WERI-Rb-1 (cell line): ENCODE measurements at places on chromosomes 1 and 21.

DNA sequence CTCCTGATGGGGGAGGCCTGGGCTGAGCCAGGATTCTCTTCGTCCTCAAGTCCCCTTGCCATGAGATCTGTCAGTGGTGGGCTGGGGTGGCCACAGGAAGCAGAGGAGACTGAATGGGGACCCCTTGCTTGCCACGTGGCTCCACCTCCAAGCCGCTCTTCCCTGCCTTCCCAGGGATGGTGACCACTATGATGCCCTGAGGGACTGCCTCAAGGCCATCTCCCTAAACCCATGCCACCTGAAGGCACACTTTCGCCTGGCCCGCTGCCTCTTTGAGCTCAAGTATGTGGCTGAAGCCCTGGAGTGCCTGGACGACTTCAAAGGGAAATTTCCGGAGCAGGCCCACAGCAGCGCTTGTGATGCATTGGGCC, 20.9 kb upstream of the TMEM222 start:
- DNase-seq: no peak

GRCh38 chr1:53016705-53017104, 45.3 kb upstream of the PODN start:
- DNase-seq: no peak

- no peak for DNase-seq
Observed at GRCh38 chr1:67327864-67328466, 20.3 kb downstream of the IL12RB2 start.

- DNase-seq: no peak
Observed at GRCh38 chr1:107436552-107437241, 295.9 kb downstream of the NTNG1 start.

- no peak for DNase-seq
Observed at GRCh38 chr1:3065797-3066196, 3.2 kb upstream of the PRDM16 start.

- no peak for DNase-seq
Observed at GRCh38 chr1:227939791-227940771, 7.7 kb downstream of the WNT9A start.

- no peak for DNase-seq
Observed at GRCh38 chr1:198880397-198880796, 241.6 kb downstream of the PTPRC start.

- DNase-seq: no peak
Observed at GRCh38 chr21:14991957-14992356, 72.8 kb downstream of the NRIP1 start.

- DNase-seq: no peak
Observed at GRCh38 chr1:29406814-29407213, 170.5 kb downstream of the PTPRU start.

- peak; percentile 48 for DNase-seq
Observed at GRCh38 chr1:27872059-27872801, at the start of gene THEMIS2. Gene THEMIS2, plus strand, starts transcription at chr1:27872544. Its CDS starts 28 bp downstream, at chr1:27872572.

- peak; percentile 79 for DNase-seq
Observed at GRCh38 chr21:17925000-17925610, 105.9 kb upstream of the C21orf91 start.

DNA sequence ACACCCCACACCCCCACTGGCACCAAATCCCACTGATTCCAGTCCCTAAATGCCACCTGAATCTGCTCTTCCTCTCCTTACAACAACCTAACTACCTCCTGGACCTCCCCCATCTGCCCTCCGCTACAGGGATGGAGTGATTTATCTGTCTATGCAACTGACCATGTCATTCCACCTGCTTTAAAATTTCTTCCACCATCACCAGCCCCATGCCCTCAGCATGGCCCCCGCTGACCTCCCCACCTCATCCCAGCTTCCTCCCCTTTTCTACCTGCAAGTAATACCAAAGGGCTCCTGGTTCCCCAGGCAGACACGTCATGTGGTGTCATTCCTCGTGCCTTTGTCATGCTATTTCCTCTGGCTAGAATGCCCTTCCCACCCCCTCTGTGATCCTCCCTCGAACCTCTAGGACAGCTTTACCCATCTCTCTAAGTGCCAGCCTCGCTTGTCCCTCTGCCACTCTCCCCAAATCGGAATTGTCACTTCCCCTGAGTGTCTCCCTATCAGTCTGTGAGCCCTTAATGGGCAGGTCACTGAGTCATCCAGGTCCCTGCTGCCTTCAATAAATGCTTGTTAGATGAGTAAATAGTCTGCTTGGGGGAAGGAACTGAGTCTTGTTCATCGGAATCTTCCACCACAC, 3.7 kb downstream of the GJB4 start:
- no peak for DNase-seq

- no peak for DNase-seq
Observed at GRCh38 chr1:1401457-1402010, 2.4 kb upstream of the CCNL2 start.

GRCh38 chr1:240706150-240706935, 94.4 kb upstream of the GREM2 start:
- DNase-seq: no peak

DNA sequence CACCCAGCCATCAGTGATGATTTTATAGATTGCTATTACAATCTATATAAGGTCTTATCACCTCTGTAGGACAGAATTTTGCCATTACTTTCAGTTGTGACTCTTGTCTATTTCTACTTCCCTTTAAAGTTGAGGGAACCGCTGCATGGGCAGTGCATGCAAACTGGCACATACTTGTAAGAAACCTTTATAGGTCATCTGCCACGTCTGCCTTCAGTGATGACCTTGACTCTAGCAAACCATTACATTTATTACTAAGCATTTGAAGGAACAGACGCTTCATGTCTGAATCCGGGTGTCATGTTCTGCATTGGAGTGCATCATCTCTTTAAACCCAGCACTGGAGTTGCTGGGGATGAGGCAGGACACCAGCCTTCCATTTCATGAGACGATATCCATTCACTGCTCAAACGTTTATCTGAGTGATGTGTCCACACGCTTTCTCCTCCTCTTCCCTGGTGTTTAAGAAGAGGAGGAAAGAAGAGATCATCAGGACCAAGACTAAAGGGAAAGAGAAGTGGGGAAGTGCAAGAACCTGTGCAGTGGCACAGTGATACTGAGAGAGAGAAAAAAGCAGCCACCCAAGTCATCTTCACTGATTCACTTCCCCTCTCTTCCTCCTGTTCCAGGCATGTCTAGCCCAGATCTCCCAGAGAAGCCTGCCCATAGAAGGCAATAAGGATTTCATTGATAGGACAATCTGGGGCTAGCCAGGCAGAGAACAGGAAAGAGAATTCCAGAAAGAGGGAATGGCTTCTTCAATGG, 14.1 kb downstream of the CCSAP start:
- no peak for DNase-seq

GRCh38 chr21:14712121-14712715, 166.1 kb upstream of the SAMSN1 start:
- DNase-seq: no peak

DNA sequence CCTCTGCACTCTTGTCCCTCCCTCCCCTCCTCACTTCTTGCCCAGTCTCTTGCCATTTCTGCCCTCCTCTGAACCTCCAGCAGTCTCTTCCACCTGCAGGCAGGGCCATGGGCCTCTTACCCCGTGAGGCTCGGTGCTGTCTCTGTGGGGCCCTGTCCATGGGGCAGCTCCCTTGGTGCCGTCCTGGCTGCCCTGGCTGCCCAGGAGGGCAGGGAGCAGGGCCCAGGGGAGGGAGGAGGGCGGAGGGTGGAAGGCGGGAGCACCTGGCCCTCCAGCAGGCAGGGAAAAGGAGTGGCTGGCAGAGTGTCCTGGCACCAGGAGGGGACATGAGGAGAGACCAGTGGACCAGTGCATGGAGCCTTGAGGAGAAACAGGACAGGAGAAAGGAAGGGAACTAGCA, at the start of gene RORC:
TSS of gene RORC (minus strand) at position 198 of the 400 bp plus-strand sequence. CDS start at position 160, 38 bp downstream.
- DNase-seq: no peak

DNA sequence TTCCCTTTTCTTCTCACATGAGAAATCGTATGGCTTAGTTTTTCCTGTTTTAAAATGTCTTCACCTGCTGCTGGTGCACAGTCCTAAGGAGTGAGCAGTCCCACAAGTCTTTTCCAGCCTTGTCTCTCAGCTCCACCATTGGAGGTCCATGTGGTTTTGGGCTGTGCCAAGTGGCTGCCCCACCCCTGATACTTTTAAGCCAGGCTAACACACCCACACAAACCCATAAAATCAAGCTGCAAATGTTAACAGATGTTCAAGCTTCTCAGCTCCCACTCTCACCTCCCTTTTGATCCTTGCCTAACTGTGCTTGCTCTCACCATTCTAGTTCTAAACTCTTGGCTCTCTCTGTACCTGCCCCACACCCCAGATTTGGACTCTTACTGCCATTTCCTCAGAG, 74.5 kb upstream of the COL24A1 start:
- DNase-seq: no peak

- DNase-seq: no peak
Observed at GRCh38 chr1:221099747-221100595, 220.7 kb downstream of the HLX start.

DNA sequence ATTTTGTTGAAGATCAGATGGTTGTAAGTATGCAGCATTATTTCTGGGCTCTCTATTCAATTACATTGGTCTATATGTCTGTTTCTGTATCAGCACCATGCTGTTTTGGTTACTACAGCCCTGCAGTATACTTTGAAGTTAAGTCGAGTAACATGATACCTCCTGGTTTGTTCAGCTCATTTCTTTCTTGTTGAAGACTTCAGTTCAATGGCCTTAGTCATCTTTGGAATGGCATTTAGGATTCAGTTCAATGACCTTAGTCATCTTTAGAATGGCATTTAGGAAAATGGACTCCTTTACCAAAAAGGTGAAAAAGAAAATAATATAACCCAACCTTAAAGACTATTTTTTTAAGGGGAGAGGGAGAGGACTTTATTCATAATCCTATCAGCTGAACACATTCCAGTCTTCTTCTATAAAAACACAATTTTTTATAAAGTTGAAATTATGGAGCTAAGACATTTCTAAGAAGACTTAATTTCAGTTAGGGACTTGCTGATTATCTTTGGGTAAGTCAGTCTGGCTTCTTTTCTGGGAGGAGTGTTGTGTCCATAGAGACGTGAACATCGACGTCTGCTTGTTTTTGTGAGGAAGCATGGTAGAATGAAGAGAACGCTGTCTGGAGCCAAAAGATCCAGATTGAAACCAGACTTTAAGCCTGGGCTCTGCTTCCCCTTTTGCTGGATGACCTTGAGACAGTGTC, 48.3 kb downstream of the DDR2 start:
- no peak for DNase-seq

GRCh38 chr1:17688217-17688810, 66.8 kb upstream of the ACTL8 start:
- peak; percentile 50 for DNase-seq

GRCh38 chr1:205499789-205500188, 4.7 kb upstream of the CDK18 start:
- no peak for DNase-seq

GRCh38 chr1:213020016-213020415, 4.3 kb upstream of the ANGEL2 start:
- DNase-seq: no peak

- no peak for DNase-seq
Observed at GRCh38 chr1:69662321-69662720, 94.6 kb downstream of the LRRC7 start.

- DNase-seq: no peak
Observed at GRCh38 chr1:55534565-55535121, 319.5 kb upstream of the USP24 start.

DNA sequence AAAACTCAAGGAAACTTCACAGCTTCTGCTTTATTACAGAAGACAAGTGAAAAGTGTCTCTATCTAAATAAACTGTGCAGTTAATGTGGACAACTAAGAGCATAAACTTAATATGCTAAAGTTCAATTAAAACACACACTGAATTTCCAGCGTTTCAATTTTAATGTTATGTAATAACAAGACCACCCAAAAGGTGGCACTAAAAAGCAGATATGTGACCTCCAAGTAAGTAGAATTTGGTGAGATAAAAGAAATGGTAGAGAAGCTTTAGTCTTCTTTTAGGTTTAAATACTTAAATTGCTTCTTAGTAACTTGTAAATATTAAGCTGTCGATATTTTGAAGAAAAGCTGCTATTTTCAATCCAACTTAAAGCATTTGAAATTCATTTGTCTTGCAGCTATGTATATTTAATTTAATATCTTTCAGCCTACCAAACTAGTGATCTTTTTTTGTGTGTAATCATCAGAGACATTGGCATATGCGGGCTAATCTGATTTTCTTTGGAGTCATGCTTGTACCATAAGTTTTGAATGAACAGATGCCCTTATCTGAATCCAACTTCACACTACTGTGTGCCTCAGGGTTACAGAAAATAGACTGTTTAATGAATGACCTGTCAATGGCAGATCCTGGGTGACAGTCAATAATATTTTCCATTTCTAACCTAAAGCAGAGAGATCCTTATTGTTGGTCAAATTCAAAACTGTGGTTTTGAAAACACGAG, 36.5 kb upstream of the ADAMTS1 start:
- DNase-seq: no peak

DNA sequence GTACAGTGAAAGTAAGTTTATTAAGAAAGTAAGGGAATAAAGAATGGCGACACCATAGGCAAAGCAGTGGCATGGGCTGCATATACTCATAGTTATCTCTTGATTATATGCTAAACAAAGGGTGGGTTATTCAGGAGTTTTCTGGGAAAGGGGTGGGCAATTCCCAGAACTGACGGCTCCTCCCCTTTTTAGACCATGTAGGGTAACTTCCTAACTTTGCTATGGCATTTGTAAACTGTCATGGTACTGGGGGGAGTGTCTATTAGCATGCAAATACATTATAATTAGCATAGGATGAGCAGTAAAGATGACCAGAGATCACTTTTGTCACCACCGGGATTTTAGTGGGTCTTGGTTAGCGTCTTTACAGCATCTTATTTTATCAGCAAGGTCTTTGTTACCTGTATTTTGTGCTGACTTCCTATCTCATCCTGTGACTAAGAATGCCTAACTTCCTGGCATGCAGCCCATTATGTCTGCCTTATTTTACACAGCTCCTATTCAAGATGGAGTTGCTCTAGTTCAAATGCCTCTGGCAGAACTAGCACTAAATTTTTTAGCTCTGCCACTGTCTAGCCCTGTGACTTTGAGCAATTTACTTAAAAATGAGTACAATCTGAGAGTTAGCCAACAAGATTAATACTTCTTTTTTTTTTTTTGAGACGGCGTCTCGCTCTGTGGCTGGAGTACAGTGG, 110.3 kb upstream of the PALMD start:
- DNase-seq: no peak

GRCh38 chr21:38758501-38759214, 47.1 kb upstream of the ETS2 start:
- no peak for DNase-seq

DNA sequence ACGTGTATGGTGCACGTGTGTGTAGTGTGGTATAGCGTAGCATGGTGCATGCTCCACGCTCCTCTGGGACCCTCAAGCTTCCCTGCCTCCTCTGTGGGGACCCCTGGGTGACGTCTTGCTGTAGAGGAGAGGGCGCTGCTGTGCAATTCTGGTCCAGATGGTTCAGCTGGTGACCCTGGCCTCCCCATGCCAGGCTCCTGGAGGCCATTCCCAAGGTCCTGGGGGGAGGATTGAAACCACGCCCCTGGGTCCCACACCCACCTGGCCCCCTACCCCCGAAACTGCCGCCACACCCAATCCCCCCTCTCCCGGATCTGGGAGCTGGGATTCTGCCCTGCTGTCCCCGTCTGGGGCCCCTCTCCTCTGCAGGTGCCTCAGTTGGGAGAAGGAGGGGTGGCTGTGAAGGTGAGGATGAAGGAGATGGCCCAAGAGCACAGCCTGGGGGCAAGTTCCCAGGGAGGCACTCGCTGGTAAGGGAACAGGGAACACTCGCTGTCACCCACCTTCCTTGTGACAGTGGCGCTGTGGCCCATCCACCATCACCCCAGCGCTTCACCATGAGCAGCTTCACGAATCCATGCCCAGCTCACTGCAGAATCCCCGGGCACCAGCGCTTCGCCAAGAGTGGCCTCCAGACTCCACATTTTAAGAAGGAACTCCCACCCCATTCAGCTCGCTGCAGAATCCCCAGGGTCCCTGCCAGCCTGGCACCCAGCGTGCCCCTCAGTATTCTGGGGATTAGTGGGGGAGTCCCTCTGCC, 38.0 kb downstream of the WDR4 start:
- peak; percentile 8 for DNase-seq
